T1000 (cell line): ENCODE measurements at places on chromosomes 2 and 18.

GRCh38 chr2:238483021-238483420, 56.3 kb downstream of the ASB1 start:
- DNase-seq = no peak

GRCh38 chr2:25926984-25927756, 48.9 kb upstream of the ASXL2 start:
- DNase-seq = no peak

DNA sequence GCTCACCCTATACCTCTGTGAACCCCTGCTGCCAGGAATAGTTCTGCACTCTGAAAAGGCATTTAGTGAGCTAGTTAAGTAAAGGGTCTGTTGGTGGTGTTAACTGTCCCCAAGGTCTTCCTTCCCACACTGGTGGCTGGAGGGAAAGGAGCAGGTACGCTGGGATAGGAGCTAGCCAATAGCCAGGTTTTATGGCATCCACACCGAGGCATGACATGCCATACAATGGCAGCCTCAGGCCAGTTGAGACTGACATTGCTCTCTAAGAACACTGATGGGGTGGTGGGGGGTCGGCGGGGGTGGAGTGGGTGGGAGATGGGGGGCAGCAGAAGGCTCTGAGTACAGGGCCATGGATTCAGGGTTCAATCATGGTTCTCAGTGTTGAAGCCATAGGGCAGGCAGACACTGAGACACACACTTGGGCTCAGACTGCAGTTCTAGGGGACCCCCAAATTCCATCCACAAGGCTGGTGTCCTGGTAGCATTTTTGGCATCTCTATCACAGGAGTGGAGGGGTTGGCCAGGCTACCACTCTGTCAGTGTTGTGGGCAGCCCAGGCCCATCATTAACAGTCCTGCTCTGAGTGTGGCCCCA, 136.0 kb downstream of the CTIF start:
- no peak for DNase-seq

GRCh38 chr18:76823587-76824011, 1.2 kb downstream of the ZNF236 start:
- DNase-seq = no peak

GRCh38 chr18:48222118-48222517, 187.1 kb downstream of the ZBTB7C start:
- no peak for DNase-seq

GRCh38 chr2:223214394-223215253, 162.6 kb downstream of the KCNE4 start:
- DNase-seq = no peak
